ENCODE measurements at places on chromosomes 4 and X.

DNA sequence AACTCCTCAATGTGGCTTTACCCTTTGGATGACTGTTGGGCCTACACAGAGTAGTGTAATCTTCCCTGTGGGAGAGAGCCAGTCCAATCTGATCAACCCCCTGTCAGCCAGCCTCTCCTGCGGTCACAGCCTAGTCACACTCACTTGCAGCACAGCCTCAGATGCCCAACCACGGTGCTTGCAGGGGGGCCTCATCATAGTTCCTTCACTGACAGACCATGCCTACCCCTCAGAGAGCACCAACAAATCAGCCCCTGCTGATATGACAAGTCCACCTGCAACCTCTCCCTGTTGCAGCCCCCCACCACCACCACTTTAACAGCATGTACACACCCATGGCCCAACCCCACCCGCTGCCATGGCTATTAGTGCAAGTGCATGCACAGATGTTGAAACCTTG is 146.8 kb downstream of the HMGN5 start:
- no peak for DNase-seq

- DNase-seq: no peak
Observed at GRCh38 chr4:14837860-14838259, 164.4 kb upstream of the CPEB2 start.

DNA sequence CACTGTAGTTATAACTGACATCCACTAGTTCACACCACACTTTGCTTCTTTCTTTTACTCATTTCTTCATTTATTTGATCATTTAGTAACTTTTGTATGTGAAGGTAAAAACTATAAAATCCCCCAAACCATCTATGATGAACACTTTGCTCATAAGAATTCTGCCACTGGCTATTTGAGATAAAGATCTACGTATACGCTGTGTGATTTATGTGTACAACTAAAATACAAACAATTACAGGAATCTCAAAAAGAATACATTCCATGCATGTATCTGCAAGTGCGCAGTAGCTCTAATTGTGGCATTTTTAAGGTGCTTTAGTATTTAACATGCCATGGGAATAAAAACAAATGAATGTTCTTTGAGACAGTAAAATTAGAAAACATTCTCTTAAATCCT is 156.9 kb upstream of the NAP1L5 start:
- DNase-seq: no peak

- no peak for DNase-seq
Observed at GRCh38 chr4:71932941-71933340, 98.9 kb upstream of the NPFFR2 start.

GRCh38 chr4:123398066-123398852 is 1.7 kb downstream of the SPRY1 start:
- peak; percentile 75 for DNase-seq

DNA sequence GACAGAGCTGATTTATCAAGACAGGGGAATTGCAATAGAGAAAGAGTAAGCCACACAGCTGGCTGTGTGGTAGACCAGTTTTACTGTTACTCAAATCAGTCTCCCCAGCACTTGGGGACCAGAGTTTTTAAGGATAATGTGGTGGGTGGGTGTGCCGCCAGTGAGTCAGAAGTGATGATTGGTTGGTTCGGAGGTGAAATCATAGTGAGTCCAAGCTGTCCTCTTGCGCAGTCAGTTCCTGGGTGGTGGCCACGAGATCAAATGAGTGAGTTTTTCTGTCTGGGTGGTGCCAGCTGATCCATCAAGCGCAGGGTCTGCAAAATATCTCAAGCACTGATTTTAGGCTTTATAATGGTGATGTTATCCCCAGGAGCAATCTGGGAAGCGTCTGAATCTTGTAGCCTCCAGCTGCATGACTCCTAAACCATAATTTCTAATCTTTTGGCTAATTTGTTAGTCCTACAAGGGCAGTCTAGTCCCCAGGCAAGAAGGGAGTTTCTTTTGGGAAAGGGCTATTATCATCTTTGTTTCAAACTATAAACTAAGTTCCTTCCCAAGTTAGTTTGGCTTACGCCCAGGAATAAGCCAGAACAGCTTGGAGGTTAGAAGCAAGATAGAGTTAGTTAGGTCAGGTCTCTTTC is 44.0 kb upstream of the PPP1R2C start:
- DNase-seq: no peak

GRCh38 chrX:119682019-119682989 is 10.7 kb downstream of the SEPTIN6 start:
- DNase-seq: peak; percentile 83

DNA sequence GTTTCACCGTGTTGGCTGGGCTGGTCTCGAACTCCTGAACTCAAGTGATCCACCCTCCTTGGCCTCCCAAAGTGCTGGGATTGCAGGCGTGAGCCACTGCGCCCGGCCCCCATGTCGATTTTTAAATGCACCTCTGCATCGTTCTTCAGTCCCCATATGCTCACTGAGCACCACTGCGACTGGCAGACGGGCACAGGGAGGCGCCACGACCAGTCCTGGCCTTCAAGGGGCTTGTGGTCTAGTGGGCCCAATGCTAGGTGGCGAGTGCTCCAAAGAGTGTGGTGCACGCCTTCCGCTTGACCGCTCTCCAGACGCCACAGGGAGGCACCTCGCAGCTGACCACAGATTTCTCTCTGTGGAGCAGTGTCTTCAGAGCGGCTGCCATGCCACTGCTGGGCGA is 11.7 kb upstream of the MSANTD1 start:
- no peak for DNase-seq

DNA sequence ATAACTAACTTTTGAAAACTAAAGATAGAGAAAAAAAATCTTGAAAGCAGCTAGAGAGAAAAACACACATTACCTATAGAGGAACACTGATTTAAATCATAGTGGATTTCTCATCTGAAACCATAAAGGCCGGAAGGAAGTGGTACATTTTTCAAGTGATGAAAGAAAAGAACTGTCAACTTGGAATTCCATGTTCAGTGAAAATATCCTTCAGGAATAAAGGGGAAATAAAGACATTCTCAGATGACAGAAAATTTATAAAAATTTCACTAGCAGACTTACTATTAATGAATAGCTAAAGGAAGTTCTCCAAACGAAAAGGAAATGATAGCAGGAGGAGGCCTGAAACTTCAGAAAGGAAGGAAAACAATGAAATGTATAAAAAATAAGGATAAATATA is 7.6 kb upstream of the JADE3 start:
- no peak for DNase-seq

- no peak for DNase-seq
Observed at GRCh38 chr4:16993956-16994840, 95.8 kb upstream of the LDB2 start.

GRCh38 chr4:106269711-106270110 is 46.3 kb downstream of the TBCK start:
- no peak for DNase-seq
